Stimulated activated CD8-positive, alpha-beta memory T cell treated with anti-CD3 and anti-CD28 coated beads, Interleukin-15, amount 100 ng/mL, for 48 hours (primary cell): ENCODE measurements at places on chromosomes 13 and 19.

DNA sequence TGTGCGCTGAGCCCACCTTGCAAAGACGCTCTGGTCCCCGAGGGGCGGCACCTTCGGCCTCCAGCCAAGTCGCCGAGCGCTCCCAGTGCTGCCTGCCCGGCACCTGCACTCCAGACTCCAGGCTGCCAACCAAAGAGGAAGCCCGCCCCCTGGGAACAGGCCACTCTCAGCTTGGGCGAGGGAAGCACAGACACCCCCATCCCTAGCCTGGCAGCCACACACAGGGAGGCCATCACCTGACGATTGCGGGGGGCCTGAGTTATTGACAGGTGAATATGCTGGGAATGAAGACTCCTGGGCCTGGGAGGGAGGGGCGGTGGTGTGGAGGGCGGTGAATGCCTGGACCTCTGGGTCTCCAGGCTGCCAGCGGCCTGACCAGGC is 10.3 kb upstream of the ZNF492 start:
- no peak for DNase-seq

DNA sequence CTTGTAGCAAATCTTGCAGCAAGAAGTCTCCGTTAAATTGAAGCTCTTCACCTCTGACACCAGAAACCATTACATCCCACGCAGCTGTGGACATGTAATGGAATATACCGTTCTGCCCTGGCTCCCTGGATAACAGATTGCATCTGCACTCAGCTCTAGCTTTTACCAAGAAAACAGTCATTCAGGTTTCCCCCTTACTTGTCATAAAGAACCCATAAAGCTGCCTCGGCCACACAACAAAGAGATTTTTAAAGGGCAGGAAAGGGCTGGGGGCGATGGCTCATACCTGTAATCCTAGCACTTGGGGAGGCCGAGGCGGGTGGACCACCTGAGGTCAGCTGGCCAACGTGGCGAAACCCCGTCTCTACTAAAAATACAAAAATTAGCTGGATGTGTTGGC is 127.6 kb upstream of the RFC3 start:
- DNase-seq, result no peak

DNA sequence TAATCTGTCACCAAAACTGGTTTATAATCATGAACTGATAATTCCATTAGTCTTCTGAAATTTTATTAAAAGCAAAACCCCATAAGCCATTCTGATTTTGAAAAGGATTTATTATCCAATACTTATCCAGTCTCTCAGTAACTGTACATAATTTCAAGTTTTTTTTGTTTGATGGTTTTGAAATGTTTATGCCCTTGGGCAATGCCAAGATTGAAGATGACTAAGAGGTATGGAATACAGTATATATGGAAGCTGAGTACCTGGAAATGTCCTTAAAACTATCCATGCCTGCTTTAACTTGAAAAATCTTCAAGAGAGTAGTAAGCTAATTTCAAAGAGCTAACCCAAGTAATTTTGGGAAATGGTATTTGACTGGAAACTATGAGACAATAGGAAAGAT is 1.8 kb upstream of the NEK5 start:
- no peak for DNase-seq

DNA sequence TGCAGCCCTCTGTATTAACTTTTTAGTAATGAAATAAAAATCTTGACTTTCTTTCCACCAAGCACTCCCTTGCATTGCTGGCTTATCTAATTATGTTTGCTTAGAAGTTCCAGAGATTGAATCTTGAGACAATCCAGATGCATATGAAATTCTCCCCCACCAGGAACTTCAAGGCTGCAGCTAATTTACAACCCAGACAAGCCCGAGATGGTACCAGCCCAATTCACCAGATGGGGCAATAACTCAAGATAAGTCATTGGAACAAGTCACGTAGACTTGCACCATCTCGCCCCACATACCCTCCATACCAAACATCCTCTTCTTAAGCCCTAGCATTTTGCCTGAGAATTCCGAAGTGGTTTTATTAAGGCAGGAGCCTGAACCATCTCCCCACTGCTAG is 29.0 kb downstream of the UTP14C start:
- DNase-seq, result no peak

- no peak for DNase-seq
Observed at GRCh38 chr13:106996867-106997618, 429.1 kb upstream of the ARGLU1 start.

- DNase-seq, result no peak
Observed at GRCh38 chr19:30336290-30336689, 35.9 kb upstream of the ZNF536 start.

DNA sequence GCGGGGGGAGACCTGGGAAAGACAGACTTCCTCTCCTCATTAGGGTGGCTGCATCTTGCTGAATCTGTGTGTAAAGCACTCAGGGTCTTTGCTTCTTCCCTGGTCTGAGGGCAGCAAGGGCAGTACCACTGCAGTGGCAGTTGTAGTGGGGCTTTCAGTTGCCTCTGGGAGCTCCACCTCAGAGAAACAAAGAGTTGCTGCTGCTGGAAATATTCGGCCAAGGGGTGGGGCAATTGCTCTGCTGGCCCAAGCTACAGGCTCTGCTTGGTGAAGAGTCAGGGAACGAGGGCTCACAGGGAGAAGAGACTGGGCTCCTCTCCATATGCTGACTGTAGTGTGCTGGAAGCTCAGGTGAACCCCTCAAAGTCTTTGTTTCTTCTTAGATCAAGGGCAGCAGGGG is 52.5 kb downstream of the POSTN start:
- DNase-seq, result no peak

DNA sequence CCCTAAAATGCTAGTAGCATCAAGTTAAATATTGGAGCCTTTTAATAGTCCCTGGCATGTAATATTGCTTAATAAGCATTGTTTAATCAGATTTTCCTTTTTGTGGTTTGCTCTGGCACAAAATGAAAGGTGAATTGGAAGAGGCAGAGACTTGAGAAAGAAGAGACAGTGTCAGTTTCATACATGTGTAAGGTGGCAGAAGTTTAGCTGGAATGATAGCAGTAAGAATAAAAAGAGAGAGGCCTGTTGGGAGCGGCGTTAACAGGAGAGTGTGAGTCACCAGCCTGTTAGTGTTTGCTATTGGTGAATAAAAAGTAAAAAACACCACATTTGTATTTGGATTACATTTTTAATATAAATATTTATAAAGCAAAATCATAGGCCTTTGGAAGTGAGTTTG is 145.3 kb downstream of the PDS5B start:
- DNase-seq, result no peak

DNA sequence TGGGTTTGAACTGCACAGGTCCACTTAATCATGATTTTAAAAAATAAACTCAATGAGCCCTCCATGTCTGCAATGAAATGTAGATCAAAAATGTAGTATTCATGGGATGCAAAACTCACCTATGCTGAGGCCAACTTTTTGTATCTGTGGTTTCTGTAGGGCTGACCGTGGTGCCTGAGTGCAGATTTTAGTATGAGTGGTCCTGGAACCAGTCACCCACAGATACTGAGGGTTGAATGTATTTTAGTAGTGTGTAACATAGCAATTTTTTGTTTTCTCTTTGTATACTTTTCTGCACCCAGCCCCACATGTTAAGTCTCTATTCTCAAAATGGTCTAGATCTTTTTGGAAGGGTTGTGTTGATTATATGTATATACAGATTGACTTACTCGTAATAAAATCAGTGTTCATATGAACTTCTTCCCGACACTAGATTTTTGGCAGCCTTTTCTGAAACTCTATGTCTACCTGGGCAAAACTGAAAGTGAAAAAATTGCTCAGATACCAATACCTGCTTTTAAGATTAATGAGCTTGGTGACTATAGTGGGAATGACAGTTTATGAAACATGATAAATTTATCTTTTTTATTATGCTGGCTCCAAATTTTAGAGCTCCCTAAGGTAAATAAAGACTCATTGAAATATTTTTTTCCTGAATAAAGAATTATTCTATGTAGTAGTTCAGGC is 51.6 kb downstream of the DNAJC15 start:
- DNase-seq, result no peak

GRCh38 chr13:40420160-40420740 is 246.2 kb downstream of the FOXO1 start:
- no peak for DNase-seq

DNA sequence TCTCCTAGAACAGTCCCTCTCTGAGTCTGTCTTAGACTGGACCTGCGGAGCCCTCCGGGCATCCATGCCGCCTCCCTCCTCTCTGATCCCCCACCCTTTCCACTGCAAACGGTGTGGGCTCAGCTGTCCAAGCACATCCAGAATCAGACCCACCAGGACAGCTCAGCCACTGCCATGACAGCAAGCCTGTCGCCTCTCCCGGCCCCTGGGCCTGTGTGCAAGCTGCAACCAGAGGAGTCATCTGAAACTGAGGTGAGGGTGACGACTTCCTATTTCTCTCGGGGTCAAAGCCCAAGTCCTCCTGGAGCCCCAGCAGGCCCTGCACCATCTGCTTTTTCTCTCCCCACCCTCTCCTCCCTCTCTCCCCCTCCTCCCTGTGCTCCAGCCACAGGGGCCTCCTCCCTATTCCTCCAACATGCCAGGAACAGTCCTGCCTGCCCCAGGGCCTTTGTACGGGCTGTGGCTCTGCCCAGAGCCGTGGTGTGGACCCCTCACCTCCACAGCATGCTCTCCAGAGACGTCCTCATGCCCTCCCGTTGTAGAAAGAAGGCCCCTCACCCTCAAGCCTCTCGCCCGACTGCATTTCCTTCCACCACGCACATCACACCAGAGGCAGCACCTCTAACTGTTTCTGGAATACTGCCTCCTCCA is 23.5 kb upstream of the MYDGF start:
- no peak for DNase-seq

DNA sequence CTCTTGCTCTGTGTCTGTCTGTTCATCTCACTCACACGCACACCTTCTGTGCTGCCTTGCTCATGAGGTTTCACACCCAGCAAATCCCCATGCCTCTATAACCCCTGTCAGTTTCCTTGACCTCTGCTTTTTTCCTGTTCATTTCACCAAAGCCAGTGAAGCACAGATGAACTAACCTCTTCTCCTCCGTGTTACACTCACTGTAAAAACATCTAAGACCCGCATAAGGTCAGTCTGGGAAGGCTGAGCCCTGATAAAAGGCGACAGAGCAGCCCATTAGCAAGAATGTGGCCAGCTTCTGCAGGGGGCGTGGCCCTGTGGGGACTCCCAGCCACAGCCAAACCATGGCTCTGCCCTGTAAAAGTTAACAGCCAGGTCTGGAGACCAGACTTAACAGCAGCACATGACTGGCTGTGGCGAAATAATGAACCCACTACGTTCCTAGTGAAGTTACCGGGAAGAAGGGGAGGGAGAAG is 42.8 kb upstream of the NPAS1 start:
- no peak for DNase-seq
